ENCODE measurements at places on chromosomes 4 and X. TPM values are rescaled to one million over a fixed set of nuclear protein-coding genes. Genes with fewer than 3 reads are reported as not detected.
A peak's percentile ranks its signal among the peaks of the same experiment; 100 is the strongest.

GRCh38 chr4:73902038-73902637 lies 32.9 kb downstream of the CXCL1 start:
- no peak for DNase-seq
- H3K36me3 ChIP-seq, result no peaks in the 10 kb centered on the region
- H3K27me3 ChIP-seq, result no peaks in the 10 kb centered on the region

DNA sequence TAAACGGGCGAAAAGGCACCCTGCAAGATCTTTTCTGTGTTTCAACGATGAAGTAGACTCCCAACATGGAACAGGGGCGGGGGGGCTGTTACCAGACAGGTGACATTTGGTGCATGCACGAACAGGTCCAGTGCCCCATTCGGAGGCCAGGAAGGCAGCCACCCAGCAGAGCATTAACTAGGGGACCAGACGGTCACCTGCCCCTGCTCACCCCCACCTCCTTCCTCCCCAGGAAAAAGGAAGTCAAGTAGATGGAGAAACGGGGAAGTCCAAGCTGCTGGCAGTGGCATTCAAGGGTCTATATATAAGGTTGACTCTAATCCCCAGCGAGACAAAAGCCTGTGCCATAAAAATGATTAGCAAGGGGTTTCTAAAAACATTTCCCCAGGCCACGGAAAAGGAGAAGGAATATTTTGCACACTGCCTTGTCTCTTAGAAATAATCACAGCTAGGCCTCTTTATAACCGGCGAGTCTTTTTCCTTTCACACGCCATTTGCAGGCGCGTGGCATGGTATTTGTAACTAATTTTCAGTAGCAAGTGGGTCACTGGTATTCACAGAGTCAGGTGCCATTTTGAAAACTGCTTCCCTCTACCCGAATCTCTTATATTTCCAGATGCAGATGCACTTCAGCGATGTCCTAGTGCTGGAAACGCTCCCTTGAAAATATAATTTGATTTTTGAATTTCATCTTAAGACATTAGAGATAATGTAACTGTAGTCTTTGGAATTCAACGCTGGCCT lies 1.2 kb upstream of the TMSB4X start:
- H3K36me3 ChIP-seq, result peaks cover 12% of the 10 kb centered on the region
- H3K27me3 ChIP-seq, result no peaks in the 10 kb centered on the region
- H3K4me3 ChIP-seq, result peak overlapping the region; percentile 91
- peak; percentile 58 for DNase-seq
- peak overlapping the region; percentile 98 for H3K27ac ChIP-seq

GRCh38 chrX:6849716-6850414 lies 297.6 kb upstream of the STS start:
- H3K4me1 ChIP-seq, result no peaks in the 10 kb centered on the region
- no peak overlapping the region for H3K4me3 ChIP-seq
- DNase-seq, result no peak
- no peak overlapping the region for H3K27ac ChIP-seq

DNA sequence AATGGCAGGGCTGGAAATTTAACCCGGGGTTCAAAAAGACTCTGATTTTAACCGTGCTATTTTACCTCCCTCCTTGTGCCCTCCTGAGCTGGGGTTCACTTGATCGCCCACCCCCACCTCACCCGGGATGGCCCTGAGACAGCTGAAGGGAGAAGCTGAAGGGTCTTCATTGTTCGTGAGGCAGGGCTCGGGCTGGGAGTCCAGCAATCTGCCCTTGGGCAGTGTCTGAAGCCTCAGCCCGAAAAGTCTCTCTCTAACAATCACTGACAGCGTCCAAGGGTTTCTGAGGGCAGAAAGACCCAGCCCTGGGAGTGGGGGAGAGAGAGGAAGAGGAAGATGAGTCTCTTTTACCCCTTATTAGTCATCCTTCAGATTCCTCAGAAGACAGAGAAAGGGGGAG lies 39.4 kb upstream of the PHOX2B start:
- H3K36me3 ChIP-seq, result no peaks in the 10 kb centered on the region
- no peak for DNase-seq
- no peak overlapping the region for H3K27ac ChIP-seq
- peaks cover 18% of the 10 kb centered on the region for H3K27me3 ChIP-seq

DNA sequence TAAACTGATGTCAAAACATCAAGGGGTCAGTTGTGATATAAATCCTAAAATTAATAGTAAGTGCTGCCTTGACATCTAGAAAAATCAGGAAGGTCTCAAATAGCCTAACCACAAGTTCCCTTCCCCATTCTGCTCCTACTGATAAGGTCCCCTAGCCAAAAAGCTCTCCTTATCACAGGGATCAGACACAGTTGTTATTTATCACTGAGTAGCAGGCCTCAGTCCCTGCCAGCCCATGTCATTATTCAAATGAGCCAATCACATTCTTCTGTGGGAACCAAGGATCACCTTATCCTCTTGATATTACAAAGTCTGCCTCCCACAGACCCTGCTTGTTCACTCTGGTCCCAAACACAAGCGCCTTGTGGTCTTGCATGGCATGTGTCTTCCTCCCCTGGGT lies 23.3 kb upstream of the TMEM255A start:
- H3K36me3 ChIP-seq, result no peaks in the 10 kb centered on the region
- no peak overlapping the region for H3K4me3 ChIP-seq
- DNase-seq, result no peak

Gene FANCB
- 12.8 TPM for total RNA-seq

DNA sequence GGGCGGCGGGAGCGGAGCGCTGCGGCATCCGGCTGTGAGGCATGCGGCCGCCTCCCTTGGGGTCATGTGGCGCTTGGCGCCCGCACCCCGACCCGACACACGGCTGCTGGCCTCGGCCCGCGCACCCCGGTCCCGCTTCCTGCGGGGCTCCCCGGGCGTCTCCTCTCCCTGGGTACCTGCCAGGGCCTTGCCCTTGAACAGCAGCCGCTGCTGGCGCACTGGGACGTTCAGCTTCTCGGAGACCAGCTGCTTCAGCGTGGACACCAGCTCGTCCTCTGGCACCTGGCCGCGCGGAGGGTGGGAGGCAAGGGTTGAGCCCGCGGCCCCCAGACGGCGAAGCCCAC lies 391 bp downstream of the UBL4A start:
- peaks cover 4% of the 10 kb centered on the region for H3K36me3 ChIP-seq
- H3K27ac ChIP-seq, result no peak overlapping the region
- peak; percentile 54 for DNase-seq
- no peaks in the 10 kb centered on the region for H3K4me1 ChIP-seq
- H3K27me3 ChIP-seq, result no peaks in the 10 kb centered on the region

Measured in endodermal cell (in vitro differentiated cells).